Uterus (tissue), 4 donors: ENCODE measurements at places on chromosomes 3 and 15. TPM values are rescaled to one million over a fixed set of nuclear protein-coding genes. Genes with fewer than 3 reads are reported as not detected.

TRPM1 gene
- total RNA-seq: not detected

DLEC1 gene
- total RNA-seq: 1.5 TPM

CFAP100 gene
- total RNA-seq: 0.98 TPM

TRIM42 gene
- not detected for total RNA-seq

PPM1M gene
- total RNA-seq: 32.1 TPM

RIOX2 gene
- total RNA-seq: 35.5 TPM

SPPL2A gene
- 52.6 TPM for total RNA-seq

APBA2 gene
- total RNA-seq: 15.0 TPM

ARPIN gene
- total RNA-seq: 12.0 TPM

GOLGA6B gene
- total RNA-seq: not detected

SLC9A9 gene
- 12.8 TPM for total RNA-seq

POLQ gene
- 5.8 TPM for total RNA-seq

DNA sequence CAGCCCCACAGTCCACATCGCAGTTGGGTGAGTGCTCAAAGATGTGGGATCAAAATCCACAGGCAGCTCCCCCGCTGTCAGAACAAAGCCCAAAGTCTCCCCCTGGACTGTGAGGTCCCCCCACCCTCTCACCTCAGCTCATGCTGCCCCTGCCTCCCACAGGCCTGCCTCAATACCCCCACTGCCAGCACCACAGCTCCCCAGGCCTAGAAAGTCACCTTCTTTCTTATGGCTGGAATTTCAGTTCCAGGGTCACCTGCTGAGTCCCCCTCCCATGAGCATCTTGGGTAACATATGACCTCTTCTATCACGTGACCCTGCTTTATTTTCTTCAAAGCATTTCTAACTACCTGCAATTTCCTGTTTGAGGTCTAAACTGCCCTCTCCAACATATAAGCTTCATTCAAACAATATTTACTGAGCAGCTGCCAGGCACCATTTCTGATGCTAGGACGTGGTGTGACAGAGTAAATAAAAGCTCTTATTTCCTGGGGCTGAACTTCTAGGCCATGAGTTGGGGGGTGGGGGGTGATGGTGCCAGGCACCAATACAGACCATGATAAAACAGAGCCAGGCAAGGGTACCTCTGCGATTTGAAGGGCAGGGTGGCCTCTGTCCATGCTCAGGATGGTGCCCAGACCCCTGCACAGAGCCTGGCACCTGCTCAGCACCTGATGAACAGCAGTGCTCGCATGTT is 2.4 kb upstream of the TMEM89 start:
- no peak for DNase-seq

- no peak for DNase-seq
These were observed 54.7 kb upstream of the PPARG start for GRCh38 chr3:12234192-12234591.

GRCh38 chr15:99021694-99022093 is 14.1 kb upstream of the PGPEP1L start:
- DNase-seq: no peak

GRCh38 chr3:62052331-62052730 is 321.0 kb downstream of the FEZF2 start:
- no peak for DNase-seq

- DNase-seq: no peak
These were observed 28.7 kb downstream of the CMTM7 start for GRCh38 chr3:32420126-32421038.

DNA sequence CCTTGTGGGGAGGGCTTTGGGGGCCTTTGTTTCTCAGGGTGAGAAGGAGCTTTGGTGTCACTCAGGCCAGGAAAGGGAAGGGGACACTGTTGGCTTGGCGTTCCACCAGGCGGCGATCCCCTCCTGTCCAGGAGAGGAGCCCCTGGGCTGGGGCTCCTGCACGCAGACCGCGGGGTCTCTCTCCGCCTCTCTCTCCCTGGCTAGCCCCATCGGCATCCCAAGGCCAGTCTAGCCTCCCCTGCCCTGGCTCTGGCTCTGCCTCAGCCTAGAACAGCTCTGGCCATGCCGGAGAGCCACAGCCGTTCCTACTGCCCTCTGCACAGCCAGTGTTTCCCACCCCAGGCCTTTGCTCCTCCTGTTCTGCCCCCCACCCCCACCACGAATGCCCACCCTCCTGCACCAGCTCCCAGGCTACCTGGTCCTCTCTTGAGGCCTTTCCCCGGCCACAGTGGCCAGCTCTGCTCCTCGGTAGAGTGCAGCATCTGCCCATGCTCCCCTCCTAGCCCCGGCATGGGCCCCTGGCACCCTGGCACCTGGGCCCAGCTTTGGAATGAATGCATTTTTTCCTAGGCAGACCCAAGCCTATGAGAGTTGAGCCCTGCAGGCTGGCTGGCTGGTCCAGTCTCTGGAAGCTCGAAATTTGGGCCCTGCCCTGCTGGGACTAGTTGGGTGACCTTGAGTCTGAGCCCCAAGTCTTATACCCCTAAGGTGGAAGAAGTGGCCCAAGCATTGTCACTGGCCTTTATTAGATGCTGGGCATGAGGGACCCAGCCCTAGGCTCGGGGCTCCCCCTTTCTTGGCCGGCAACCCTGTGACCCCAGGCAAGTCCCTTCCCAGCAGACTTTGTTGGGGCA is 2.4 kb downstream of the PLXNA1 start:
- DNase-seq: no peak

DNA sequence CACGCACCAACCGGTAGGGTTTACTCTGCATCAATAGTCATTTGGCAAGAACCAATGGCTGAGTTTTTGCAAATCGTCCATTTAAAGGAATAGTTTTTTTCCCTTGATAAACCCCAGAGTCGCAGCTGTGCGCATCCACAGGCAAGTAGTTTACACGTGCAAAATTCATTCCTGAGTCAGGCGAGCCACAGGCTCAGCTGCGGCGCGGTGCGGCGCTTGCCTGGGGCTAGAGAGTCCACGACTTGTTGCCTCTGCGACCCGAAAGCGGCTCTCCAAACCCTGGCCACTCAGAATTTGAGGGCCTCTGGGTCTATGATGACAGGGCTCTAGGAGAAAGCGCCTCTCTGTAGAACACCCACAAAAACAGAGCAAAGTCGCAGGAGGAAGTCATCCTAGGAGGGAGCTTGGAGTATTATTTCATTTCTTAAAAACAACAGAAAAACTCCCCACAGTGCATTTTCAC is 36.7 kb downstream of the ZIC4 start:
- no peak for DNase-seq

DNA sequence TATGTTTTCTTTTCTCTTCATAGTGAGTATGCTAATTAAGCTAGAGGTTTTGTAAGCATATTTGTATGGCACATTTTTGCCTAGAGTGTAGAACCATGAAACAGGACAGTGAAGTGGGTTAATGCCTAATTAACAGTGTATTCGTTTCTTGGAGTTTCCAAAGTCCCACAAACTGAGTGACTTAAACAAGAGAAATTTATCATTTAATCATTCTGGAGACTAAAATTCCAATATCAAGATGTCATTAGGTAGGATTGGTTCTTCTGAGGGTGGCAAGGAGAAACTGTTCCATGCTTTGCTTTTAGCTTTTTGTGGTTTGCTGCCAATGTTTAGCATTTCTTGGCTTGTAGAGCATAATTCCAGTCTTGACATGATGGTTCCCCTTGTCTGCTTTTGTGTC is 734.2 kb downstream of the NAALADL2 start:
- no peak for DNase-seq

- no peak for DNase-seq
These were observed 13.5 kb upstream of the DAZL start for GRCh38 chr3:16618721-16619120.

- DNase-seq: no peak
These were observed 322.2 kb downstream of the SLC9A9 start for GRCh38 chr3:143526011-143526545.

- DNase-seq: peak; percentile 51
These were observed 527 bp downstream of the B2M start for GRCh38 chr15:44711743-44712345.

DNA sequence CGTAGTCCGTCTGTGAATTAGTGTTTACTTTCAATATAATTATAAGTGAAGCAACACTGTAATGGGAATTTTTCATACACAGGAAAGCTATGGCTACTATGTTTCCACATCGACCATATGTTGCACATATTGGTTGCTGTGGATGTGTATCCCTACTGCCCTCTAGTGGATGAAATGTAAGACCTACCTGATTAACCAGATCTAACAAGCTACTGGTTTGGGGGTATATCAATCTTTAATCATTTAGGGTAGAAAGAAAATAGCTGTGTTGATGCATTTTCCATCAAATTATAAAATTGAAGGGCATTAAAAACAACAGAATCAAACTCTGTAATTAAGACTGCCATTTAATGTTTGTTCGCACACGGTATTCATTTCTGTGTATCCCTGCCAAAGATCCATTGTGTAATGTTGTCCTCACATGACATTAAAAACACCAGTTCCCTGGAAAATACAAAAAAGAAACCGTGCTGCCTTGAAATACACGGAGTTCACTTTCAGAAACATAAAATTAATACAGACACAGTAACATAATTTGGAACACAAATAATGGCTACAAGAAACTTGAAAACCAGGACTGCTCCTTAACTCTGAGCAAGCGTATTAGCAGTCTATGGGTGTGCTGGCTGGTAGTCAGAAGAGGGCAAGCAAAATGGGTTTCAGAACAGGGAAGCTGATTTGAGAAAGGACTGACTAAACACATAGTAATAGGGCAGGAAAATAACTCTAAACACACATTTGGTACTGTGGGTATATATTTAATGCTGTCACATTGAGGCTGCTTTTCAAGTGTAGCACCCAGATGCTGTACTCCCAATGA is 125.1 kb downstream of the TIGIT start:
- DNase-seq: no peak

- DNase-seq: peak; percentile 33
These were observed 1.4 kb downstream of the CEMIP start for GRCh38 chr15:80780416-80781221.

- DNase-seq: no peak
These were observed 26.1 kb downstream of the RPL39L start for GRCh38 chr3:187112934-187113793.

DNA sequence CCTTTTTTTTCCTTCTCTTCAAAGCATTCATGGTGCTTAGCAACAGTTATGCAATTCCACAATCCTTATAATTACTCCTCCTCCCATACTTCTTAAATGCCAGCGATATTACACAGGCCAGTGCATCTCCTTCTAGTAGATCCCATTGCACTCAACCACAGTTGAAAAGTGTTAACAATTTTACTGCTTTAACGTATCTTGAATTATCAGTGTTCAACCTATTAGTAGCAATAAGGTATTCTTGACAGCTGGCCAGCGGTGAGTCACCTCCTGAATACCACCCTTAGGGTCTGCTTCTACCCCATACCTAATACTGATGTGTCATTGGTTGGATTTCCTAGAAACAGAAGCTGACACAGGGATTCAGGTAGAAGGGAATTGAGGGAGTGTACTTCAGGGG is 24.0 kb upstream of the TEX9 start:
- no peak for DNase-seq

- DNase-seq: no peak
These were observed 81.8 kb downstream of the NR2F2 start for GRCh38 chr15:96412045-96412905.

- no peak for DNase-seq
These were observed 58.4 kb downstream of the PEAK1 start for GRCh38 chr15:77361456-77361855.

- DNase-seq: no peak
These were observed 237.7 kb upstream of the AZI2 start for GRCh38 chr3:28586325-28586724.

DNA sequence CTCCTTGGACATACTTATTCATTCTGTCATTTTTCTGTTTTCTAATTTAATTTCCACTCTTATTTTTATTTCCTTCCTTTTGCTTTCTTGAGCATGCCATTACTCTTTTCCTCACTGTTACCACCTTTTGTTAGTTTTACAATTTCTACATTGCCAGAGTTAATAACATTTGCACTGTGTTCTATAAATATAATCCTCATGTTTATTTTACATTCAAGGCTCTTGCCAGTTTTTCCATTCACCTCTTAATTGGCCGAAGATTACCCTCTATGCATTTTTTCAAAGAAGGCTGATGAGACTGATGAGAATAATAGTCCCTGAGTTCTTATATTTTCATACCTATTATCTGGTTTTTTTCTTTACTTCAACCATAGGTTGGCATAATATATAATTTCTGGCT is 10.5 kb downstream of the BTD start:
- DNase-seq: no peak

GRCh38 chr15:23436421-23436820 is 10.6 kb downstream of the GOLGA6L2 start:
- DNase-seq: no peak

GRCh38 chr3:42367903-42368302 is 42.5 kb downstream of the LYZL4 start:
- no peak for DNase-seq

- DNase-seq: no peak
These were observed 93.6 kb downstream of the SEC22A start for GRCh38 chr3:123295171-123295900.

GRCh38 chr15:94460624-94461023 is 229.3 kb downstream of the MCTP2 start:
- DNase-seq: no peak
